ENCODE measurements at places on chromosomes 2 and 18.

DNA sequence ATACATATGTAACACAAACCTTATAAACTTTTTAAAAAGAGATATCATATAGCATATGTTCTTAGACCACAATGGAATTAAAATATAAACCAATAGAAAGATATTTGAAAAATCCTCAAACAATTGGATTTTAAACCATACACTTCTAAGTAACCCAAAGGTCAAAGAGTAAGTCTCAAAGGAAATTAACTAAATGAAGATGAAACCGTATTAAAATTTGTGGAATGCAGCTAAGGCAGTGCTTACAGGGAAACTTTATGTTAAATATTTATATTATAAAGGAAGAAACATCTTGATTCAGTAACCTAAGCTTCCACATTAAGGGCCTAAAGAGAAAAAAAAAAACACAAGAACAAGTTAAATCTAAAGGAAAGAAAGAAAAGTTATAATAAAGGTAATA, 966.1 kb downstream of the SLC4A3 start:
- DNase-seq, result no peak

DNA sequence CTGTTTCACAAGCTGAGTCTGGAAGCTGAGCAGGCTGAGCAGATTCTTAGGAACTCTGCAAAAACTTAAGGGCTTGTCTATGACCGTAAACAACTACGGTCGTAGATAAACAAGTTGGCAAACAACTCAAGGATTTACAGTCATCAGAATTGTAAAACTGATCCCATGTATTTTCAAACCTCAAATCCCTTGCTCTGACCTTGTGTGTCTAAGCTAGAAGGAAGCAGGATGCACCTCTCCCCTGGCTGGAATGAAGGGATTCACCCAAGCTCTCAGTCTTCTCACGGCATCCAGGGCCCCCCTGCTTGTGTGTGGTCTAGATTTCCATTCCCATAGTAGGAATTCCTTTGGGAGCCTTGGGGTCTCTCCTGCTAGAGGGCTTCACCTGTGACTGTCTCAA, 12.4 kb upstream of the IL1RN start:
- no peak for DNase-seq

GRCh38 chr18:21054252-21054821, 57.3 kb downstream of the ROCK1 start:
- no peak for DNase-seq

DNA sequence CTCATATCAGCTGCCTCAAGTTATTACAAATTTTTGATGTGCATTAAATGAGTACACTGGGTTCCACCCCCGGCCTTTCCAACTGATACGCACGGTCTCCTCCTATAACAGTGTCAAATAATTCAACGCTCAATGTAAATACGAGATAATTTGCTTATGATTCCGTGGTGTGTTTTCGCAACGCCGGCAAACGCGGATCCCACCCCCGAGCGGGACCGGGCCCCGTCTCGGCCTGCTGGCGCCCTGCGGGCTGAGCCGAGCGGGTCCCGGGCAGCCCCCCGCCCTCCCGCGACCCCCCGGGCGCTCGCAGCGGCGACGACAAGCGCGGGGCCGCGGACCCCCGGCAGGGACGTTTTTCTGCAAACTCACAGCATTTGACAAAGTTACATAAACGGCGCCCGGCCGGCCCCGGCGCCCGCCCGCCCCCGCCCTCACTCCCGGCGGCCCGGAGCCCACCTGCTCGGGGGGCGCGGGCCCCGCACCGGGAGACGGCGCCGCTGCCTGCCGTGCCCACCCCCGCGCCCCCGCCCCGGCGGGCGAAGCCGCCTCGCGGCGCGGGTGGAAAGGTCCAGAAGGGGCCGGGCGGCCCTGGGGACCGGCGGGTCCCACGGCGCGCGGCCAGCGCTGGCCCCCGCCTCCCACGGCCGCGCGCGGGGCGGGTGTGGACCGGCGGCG, 762 bp downstream of the HDAC4 start:
- DNase-seq, result no peak

DNA sequence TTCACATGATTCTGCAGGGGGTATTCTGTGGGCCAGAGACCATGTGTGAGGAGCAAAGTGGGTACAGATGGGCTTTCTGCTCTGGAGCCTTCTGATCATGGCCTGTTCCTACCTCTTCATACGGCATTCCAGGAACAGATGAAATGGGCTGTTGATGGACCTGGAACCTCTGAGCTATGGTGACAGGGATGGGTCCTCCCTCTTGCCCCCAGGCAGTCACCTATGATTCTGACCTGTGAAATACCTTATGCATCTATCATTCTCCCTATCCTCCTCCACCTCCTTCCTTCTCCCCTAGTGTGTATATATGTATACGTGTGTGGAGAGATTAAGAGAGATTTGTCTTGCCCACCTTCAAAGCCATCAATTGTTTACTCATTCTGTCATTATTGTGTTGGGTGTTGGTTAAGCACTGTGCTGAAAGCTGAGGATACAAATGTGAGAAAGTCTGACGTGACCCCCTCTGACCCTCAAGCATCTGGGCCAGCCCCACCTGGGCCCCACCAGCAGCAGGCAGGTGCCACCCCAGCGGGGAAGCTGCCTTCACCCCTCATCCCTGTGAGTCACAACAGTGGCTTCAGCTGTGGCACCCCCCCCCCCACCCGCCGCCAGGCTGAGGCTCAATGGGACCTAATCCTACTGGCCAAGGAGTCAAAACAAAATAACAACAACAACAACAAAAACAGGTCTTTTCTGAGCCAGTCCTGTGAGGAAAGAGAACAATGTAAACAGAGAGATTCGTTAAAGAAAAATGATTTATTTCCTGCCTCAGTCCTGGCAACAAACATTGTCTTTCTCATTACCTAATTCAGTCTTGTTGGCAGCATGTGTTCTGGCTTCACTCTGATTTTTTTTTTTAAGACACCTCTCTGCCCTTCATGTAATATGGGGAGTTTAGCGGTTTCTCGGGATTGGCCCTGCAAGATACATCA, 103.8 kb upstream of the CDC42EP3 start:
- no peak for DNase-seq

DNA sequence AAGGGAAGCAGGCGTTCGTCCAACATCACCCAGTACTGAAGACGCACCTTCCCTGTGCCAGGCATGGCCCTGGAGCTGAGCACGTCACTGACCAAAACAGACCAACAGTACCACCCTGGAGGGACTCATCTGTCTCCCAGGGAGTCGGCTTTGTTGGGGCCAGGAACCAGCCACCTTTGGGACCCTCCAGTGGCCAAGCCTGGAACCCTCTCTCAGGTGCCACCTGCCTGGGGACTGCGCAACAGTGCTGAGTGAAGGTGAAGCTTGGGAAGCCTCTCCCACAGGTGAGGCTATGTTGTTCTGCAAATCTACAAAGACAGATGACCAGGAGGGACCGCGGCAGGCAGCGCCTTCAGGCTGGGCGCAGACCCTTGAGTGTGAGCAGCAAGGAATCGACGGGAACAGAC, 91.4 kb upstream of the OTOS start:
- DNase-seq, result no peak

GRCh38 chr18:52903857-52904256, 563.9 kb downstream of the DCC start:
- DNase-seq, result no peak

GRCh38 chr18:70288851-70289328, at the start of gene SOCS6:
Gene SOCS6 (plus strand): TSS chr18:70289045. CDS start chr18:70324669, 35,624 bp downstream.
- DNase-seq, result no peak

GRCh38 chr2:147076634-147077033, 768.2 kb upstream of the ACVR2A start:
- no peak for DNase-seq

DNA sequence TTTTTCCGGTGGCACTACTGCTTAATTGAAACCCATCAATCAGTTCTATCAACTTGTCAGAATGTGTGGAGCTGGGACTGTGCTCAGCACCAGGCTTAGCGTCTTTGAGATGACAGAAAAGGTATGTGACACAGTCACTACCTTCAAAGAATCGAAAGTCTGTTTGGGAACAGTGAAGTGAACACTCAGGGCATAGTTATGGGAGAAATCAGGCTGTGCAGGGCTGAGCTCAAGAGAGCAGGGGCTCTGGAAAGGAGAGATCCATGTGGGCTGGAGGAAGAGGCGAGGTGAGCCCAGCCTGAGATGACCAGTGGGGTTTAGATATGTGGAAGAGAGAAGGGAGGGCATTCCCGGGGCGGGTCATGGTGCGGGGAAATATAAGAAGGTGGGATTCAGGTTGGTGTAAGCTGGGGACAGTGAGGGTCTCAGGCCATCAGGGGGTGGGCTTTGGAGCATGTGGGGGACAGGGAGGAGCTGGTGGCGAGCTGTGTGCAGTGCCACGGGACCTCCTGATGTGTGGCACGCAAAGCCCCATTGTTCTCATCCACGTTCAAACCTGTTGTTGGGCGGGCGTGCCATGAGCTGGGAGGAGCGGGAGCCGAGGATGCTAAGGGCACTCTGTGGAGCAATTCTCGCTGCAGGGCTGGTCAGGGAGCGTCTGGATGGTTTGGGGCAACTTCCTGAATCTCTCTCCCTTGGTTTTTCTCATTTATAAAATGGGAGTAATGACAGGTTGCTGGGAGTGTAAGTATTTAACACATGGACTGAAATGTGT, 72.5 kb downstream of the VAPA start:
- no peak for DNase-seq

DNA sequence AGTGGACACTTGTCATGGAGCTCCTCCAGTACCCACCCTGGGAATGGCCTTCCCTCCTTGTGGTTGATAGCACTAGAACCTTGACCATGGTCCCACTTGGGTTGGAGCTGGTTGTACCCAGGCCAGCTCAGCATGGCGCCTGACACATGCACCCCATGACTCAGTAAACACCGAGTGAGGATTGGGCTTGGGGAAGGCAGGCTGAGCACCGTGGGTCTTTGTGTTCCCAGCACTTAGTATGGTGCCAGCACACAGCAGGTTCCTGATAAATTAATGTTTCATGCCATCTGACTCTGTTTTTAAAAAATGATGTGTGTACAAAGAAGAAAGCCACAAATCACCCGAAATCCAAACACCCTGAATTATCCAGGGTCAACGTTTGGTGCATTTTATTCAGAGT, 69.8 kb downstream of the CIB4 start:
- no peak for DNase-seq

DNA sequence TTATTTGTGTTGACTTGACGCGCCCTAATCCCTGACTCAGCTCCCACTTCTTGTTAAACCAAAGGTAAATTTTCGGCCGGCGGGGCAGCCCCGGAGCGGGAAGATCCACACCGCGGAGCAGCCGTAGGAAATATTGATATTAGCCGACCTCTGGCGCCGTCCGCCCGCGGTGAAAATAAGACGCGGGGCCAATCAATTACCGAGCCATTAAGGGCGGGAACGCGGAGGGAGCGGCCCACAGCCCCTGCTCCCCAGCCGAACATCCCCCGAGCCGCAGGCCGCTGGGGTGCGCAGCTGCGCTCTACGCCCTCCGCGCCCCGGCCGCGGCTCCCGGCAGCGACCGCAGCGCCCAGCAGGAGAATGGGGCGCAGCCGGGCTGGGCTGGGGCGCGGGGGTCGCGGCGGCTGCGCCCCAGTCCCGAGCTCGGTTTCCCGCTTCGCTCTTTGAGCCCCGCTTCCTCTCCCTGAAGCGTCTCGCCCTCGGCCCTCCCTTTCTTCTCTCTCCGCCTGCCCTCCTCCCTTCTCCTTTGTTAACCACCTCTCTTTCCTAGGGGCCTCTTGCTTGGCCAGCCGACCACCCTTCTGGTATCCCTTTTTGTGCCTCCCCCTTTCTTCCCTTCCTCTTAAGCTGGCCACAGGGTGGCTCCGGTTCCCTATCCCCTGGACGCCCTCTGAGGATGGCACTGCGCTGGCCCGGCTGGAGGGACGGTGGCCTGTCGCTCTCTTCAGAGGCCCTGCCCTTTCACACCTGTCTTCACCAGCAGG, 40.9 kb downstream of the CELF4 start:
- no peak for DNase-seq

DNA sequence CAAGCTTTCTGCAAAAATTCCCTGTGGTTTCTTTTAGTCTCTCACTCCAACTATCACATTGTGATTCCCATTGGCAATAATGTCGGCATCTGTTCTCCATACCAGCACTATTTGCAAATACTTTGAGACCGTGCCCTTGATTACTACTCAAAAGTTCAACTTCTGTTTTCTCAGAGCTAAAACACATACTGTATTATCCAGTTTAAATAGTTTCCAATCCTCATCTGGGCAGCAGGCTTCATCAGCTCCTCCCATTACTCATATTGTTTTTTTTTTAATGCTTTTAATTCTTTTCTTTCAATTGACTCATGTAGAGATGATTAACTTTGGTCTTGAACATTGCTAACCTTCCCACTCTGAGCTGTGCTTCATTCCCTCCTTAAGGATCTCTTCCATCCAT, 135.8 kb downstream of the METTL8 start:
- no peak for DNase-seq

DNA sequence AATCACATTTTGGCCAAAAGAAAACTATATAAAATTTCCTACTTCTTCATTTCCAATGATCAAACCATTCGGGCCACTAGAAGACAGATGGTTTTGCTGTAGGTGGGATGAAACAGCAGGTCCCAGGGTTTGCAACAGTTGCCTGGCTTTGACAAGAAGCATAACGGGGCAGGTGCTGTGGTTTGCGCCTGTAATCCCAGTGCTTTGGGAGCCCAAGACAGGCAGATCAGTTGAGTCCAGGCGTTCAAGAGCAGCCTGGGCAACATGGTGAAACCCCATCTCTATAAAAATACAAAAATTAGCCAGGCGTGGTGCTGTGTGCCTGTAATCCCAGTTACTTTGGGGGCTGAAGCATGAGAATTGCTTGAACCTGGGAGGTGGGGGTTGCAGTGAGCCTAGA, 81.4 kb upstream of the XPO1 start:
- no peak for DNase-seq

GRCh38 chr2:197500503-197501131, 438 bp downstream of the HSPE1 start:
- no peak for DNase-seq

GRCh38 chr2:79638410-79638809, 125.6 kb downstream of the CTNNA2 start:
- DNase-seq, result no peak

- DNase-seq, result no peak
These were observed 78.0 kb downstream of the SOWAHC start for GRCh38 chr2:109692013-109692743.

- no peak for DNase-seq
These were observed 70.6 kb upstream of the CAVIN2 start for GRCh38 chr2:191917430-191917881.

DNA sequence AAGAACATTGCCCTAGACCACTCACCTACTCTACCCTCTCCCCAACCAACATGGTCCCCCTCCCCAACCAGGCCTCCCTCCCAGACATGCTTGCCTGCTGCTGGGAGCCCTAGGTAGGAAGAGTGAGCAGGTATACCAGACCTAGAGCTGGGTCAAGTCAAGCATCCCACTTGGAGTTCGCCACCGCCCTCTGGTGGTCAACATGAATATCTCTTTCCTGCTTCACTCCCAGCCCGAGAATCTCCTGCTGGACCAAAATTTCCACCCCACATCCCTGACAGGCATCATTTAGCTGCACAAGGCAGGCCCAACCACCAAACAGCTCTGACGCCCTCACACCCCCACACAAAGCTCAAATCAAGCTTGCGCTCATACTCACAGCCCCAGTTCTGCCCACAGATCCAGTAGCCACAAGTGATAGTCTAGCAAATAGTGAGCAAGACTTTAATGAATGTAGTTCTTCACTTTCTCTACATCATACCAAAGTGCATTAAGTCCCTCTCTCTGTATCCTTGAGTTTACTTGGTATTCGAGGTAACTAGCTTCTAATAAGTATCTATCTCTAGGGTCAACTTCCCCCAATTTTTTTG, 116.0 kb downstream of the TNS1 start:
- peak; percentile 13 for DNase-seq
